ENCODE measurements at places on chromosomes 2 and 18.

- no peak for DNase-seq
Observed at GRCh38 chr2:8605351-8606065, 76.3 kb upstream of the ID2 start.

GRCh38 chr2:74364533-74365505 lies 15.3 kb downstream of the DCTN1 start:
- no peak for DNase-seq

GRCh38 chr2:240269886-240270285 lies 129.4 kb upstream of the OTOS start:
- no peak for DNase-seq

DNA sequence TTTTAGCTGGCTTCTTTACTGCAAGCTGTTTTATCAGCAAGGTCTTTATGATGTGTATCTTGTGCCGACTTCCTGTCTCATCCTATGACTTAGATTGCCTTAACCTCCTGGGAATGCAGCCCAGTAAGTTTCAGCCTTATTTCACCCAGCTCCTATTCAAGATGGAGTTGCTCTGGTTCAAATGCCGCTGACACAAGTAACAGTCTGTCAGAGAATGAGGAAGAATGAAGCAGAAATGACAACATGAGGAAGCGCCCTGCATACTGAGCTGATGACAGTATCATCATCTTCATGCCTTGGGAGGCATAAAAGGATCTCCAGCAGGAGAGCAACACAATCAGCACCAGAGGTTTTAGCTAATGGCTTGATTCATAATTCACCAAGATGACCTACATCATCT lies 309.4 kb downstream of the NBAS start:
- no peak for DNase-seq

GRCh38 chr2:143988082-143988481 lies 531.8 kb downstream of the ZEB2 start:
- no peak for DNase-seq

- DNase-seq, result no peak
Observed at GRCh38 chr2:16739778-16740581, 74.3 kb upstream of the CYRIA start.

DNA sequence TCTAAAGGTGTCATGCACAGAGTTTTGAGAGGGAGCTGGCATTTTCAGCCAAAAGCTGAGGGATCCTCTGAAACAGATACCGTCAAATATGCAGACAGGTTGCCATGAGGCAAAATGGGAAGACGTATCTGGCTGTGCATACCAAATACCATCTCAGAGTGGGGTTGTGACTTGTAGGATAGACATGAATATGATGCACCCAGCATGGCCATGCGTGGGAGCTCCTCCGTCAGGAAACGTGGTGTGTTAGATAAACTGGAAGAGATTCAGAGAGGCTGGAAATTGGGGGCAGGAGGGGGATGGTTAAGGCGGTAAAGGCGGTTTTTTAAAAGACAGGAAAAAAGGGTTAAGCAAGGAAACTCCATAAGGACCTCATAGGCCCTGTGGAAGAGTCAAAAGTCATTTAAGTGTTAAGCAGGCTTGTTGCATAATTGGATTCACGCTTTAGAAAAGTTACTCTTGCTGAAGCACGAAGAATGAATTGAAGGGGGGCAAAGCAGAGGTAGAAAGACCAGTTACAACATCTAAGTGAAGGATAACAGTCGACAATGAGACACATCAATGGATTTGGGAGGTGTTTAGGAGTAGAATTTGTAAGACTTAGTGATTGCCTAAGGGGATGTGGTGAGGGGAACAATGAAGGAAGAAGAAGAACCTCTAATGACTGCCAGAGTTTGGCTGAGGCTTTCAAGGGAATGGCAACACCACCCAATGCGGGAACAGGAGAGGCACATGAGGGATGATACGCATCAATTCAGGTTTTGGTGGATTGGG lies 139.6 kb upstream of the CTAGE1 start:
- DNase-seq, result no peak

DNA sequence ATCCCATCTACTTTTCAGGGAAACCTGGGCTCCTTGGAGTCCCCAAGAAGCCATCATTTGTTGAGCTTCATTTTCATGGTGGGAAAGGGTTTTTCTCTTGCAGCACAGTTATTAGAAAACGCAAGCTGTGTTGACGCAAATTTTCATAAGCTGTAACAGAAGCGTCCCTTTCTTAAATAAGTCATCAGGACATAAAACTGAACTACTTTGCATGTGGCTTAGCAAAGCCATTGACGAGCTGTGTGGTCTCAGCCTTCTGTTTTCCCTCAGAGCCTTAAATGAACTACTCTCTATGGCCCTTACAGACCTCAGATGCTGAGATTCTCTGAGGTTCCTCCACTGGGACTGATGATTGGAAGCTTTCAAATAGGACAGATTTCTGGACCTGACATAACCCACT lies 85.1 kb downstream of the ARL4C start:
- DNase-seq, result no peak

DNA sequence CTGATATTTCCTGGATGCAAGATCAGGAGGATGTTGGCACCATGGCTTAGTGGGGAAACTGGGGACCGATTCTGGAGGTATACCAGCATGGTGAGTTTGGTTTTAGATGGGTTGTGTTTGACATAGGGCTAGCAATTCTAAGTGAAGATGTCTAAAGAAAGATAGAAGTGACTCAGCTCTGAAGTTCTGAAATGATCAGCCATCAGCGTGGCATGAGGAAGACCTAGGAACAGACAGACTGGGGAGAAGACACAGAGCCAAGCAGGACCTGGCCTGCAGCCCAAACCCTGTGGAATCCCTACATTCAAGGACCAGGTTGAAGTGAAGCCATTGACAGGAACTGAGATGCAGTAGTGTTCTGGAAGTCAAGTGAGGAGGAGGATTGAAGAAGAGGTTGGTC lies 39.8 kb downstream of the HRH4 start:
- no peak for DNase-seq

- no peak for DNase-seq
Observed at GRCh38 chr2:64947885-64948284, 41.3 kb upstream of the SLC1A4 start.

- no peak for DNase-seq
Observed at GRCh38 chr2:56014046-56014730, 90.6 kb upstream of the EFEMP1 start.

DNA sequence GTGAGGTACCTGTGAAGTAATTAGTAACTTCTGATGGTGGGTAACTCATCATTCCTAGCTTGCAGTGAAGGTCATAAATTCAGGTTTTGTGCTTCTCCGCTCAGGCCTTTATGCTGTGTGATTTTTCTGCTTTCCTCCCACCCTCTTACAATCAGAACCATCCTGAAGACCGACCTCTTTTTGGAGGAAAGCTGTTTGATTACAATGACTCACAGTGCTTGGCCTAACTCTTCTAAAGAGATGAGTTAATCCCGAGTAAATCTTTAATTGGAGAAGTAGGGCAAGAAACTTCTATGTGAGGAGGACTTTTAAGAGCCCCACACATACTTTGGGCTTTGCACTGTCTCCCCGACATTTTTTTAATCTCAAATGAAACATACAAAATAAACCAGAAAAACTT lies 53.1 kb downstream of the TTC27 start:
- DNase-seq, result no peak
